ENCODE measurements at places on chromosomes 1 and 21.

- peak; percentile 88 for DNase-seq
These were observed 168.0 kb upstream of the NR5A2 start for GRCh38 chr1:199859491-199859933.

- no peak for DNase-seq
These were observed 30.2 kb downstream of the RABGAP1L start for GRCh38 chr1:174189428-174190062.

DNA sequence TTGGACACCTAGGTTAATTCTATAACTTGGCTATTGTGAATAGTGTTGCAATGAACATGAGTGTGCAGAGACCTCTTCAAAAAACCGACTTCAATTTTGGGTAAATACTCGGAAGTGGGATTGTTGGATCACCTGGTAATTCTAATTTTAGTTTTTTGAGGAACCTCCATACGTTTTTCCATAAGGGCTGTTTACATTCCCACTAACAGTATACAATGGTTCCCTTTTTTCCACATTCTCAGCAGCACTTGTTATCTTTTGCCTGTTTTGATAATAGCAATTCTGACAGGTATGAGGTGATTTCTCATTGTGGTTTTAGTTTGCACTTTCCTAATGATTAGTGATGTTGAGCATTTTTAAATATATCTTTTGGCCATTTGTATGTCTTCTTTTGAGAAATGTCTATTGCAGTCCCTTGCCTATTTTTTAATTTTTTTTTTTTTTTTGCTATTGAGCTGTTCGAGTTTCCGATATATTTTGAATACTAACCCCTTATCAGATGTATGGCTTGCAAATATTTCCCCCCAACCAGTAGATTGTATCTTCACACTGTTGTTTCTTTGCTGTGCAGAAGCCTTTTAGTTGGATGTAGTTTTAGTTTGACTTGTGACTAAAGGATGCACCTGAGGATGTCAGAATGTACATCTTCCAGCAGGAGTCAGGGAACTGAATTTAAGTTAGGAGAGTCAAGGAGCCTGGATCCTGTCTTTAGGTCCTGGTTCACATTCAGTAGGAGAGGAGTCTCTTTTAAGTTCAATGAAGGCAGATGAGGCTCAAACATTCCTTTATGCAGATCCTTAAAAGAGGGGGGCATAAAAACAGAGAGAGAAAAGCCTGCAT, 120.0 kb downstream of the S1PR1 start:
- no peak for DNase-seq

DNA sequence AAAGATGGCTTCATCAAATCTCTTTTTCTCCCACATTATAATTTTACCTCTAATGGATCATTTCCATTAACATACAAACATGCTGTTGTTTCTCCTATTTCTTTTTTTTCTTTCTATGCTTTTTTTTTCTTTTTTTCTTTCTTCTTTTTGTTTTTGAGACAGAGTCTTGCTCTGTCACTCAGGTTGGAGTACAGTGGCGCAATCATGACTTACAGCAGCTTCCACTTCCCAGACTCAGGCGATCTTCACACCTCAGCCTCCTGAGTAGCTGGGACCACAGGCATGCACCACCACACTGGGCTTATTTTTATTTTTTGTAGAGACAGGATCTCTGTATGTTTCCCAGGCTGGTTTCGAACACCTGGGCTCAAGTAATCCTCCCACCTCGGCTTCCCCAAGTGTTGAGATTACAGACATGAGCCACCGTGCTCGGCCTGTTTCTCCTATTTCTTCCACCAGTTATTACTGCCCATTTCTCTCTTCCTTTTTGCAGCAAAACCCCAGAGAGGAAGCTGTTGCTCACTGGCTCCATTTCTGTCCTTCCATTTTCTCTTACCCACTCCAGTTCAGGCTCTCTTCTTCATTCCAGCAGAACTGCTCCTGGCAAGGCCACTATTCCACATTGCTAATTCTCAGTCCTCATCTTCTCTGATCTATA, 32.1 kb upstream of the OPRD1 start:
- no peak for DNase-seq

- DNase-seq: no peak
These were observed 98.7 kb downstream of the OBSCN start for GRCh38 chr1:228306275-228307217.

- no peak for DNase-seq
These were observed 518.5 kb downstream of the SMYD3 start for GRCh38 chr1:245988393-245989078.

GRCh38 chr21:28875078-28875477, 117.6 kb downstream of the LTN1 start:
- no peak for DNase-seq

DNA sequence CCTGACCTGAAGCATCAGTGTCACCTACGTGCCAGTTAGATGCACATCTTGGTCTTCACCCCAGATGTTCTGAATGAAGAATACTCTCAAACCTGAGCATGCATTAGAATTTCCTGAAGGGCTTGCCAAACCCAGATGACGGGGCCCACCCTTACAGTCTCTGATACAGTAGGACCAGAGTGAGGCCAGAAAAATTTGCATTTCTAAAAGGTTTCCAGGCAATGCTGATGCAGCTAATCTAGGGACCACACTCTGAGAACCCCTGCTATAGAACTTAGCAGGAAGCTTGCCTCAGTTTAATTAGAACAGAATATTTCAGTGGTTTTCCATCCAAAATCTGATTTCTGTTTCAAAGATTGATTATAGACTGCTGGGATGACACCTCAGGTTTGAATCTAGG, 9.9 kb upstream of the CTBS start:
- no peak for DNase-seq

- peak; percentile 57 for DNase-seq
These were observed 35.0 kb downstream of the DNAJC6 start for GRCh38 chr1:65344171-65344814.

DNA sequence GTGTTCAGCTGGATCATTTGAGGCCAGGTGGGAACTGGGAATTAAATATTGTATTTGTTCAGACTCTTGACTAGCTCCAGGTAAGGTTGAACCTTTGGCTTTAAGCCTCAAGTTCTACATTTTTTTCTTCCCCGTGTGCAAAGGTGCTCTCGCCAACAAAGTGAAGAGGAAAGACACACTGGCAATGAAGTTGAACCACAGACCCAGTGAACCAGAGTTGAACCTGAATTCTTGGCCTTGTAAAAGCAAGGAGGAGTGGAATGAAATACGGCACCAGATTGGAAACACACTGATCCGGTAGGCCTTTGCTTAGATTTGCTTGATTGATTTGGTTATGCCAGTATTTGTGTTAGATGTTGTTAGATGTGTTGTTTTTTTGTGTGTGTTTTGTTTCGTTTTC, 25.5 kb upstream of the RCC1 start:
- no peak for DNase-seq

DNA sequence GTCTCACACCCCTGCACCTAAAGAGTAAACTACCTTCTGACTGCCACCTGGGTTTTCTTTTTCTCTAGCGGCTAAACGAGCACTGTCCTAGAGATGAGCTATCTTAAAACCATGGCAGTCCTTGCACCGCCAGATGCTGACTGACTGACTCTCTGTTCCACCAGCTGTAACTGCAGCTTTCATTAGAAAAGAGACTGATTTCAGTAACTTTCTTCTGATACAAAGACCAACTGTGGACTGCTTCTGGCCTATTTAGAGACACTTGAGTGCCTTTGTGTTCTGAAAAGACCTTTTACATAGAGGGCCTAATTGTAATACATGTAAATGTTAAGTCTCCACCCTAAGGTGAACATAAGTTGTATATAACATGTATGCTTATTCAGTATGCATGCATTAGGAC, 152.5 kb downstream of the DISC1 start:
- DNase-seq: no peak

DNA sequence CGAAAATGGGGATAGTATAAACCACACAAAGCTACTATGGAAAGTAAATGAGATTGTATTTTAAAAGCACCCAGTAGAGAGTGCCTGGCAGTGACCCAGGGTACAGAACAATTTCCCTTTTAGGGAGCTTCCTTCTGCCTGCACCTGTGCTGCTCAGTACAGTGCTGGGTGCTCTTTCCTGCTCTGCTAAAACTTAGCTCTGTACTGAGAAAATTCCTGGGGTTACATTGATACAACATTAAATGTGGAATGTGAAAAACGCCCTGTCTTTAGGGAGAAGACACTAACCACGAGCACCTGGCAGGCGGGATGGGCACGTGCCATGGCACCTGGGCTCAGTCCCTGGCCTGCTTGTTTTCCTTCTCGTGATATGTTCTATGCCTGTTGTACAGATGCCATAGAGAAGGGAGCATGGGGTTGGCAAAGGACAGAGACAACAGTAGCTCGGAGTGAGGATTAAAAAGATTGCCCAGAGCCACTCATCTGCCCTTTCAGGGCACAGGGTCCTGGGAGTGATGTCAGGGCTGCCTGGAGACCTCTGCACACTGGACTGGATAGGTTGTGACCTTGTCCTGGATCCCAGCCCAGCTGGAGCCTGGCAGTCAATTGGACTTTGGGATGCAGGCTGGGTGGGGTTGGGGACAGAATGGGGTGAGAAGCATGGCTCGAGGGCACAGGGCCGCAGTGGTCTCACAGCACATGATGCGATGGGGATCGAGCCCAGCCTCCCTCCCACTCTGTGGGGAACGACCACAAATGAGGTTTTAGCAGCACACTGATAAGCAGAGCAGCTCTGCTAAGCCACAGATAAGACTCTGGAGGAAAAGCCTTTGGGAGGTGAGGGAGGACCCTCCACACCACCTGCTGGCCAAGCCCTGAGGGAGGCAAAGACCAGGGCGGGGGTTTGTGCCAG, 4.2 kb downstream of the SPATA46 start:
- DNase-seq: no peak

- no peak for DNase-seq
These were observed 111.0 kb downstream of the NTNG1 start for GRCh38 chr1:107251839-107252238.

- DNase-seq: no peak
These were observed 14.0 kb downstream of the POLR3GL start for GRCh38 chr1:145978471-145978853.

- DNase-seq: peak; percentile 56
These were observed 32.3 kb downstream of the SLC66A1 start for GRCh38 chr1:19344372-19344810.

GRCh38 chr1:207648334-207649209, 3.6 kb downstream of the CR1L start:
- no peak for DNase-seq

DNA sequence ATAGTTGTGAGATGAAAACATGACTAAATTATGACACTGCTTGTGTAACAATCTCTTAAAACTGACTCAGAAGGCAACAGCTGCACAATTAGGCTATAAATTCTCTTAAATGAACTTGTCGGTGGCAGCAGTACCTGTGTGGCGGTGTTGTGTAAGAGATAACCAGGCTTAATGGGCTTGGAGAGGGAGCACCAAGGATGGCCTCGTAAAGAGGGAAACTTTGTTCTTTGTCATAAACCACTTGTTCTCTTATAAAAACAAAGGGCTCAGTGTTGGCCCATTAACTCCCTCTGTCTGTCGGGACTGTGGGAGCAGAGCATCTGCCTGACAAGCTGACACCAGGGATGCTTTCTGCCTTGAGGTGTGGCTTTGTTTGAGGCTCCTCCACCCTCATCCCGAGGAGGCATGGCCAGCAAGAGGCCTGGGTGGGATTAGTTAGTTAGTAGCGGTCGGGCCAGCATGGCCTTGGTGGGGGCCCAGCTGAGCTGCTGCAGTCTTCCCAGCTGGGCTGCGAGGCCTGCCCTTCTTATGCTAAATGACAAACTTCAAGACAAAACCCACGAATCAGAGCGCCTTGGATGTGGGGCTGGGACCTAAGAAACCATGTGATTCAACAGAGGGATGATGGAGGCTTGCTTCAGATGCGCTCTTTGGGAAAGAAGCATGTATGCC, 171.4 kb downstream of the CAMTA1 start:
- no peak for DNase-seq

DNA sequence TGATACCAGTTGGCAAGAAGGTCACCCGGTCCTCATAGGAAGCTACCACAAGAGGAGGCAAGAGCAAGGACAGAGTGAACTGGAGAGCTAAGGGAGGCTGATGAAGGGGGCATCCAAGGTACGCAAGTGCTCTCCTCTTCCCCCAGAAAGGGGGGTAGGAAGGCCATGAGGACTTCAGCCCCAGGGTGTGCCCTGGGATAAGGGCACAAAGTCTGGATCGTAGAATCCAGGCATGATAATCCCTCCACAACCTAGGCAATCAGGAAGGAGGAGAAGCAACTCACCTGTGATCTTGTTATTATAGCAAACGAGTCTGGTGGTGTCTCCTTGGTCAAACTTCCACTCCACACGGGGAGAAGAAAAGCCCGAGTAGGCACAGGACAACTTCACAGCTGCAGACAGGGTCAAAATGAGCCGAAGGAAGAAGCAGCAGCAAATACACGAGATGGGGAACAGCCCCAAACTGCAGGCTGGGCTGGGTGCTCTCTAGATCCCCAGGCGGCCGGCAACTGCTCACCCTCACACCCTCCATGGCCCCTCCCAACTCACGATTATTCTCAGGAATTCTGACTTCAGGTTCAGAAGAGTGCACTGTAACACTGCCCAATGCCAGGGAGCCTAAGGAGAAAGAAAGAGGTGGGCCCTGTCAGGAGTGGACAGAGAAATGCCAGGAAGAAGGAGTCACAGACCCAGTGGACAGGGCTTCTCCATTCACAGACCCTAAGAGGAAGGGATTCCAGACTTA, 20.0 kb downstream of the F11R start:
- no peak for DNase-seq

DNA sequence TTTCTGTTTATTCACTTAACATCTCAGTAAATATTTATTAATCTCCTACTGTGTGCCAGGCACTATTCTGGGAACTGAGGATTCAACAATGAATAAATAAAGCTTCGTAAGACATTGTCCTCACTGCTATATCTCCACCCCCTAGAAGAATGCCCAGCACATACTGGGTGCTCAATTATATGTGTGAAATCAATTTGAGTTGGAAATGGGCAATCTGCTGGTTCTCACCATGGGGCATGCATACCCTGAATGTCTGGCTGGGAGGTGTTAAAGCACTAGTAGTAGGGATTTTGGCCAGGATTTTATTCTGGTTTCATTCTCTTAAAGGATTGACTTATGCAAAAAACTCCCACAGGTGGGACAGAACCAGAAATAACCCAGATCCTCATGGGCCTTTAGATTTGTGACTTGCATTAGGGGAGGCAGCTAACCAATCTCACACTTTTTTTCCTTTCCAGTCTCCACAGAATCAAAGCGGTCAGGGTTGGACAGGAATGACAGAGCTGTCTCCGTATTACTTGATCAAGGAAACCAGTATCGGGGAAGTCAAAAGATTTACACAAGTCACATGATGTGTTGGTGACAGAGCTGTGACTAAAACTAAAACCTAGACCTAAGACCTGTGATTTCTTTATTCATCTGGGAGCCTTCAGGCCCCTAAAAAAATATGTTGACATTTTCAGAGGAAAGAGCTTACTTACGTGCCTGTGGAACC, 12.8 kb downstream of the GFI1 start:
- no peak for DNase-seq

DNA sequence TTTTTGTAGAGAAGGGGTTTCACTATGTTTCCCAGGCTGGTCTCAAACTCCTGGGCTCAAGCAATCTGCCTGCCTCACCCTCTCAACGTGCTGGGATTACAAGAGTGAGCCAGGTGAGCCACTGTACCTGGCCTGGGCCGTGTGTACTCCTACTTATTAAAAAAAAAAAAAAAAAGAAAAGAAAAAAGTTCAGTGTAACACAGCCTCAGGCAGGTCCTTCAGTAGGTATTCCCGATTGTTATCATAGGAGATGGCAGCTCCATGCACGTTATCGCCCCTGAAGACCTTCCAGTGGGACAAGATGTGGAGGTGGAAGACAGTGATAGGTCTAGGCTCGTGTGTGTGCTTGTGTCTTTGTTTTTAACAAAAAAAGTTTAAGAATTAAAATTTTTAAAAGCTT, 3.3 kb downstream of the ECHDC2 start:
- no peak for DNase-seq
